ENCODE measurements at places on chromosomes 12 and 14. TPM values are rescaled to one million over a fixed set of nuclear protein-coding genes. Genes with fewer than 3 reads are reported as not detected.

The NINJ2 gene
- 0.38 TPM for total RNA-seq

The FSCB gene
- not detected for total RNA-seq

The FBRSL1 gene
- 43.3 TPM for total RNA-seq

The OR10G3 gene
- not detected for total RNA-seq

The GPD1 gene
- 6.2 TPM for total RNA-seq

The SOAT2 gene
- 0.09 TPM for total RNA-seq

The TPH2 gene
- not detected for total RNA-seq

The SDR39U1 gene
- total RNA-seq: 31.1 TPM

The CRY1 gene
- 8.0 TPM for total RNA-seq

The YARS2 gene
- total RNA-seq: 4.6 TPM

The JDP2 gene
- 9.3 TPM for total RNA-seq

The IPO8 gene
- total RNA-seq: 30.9 TPM

The CLEC9A gene
- not detected for total RNA-seq

The TOMM20L gene
- total RNA-seq: not detected

The GLIPR1L1 gene
- total RNA-seq: not detected

The GNB3 gene
- total RNA-seq: 1.3 TPM

The MGP gene
- 31.9 TPM for total RNA-seq

The GDF11 gene
- 0.91 TPM for total RNA-seq

The AMHR2 gene
- 1.7 TPM for total RNA-seq

The CCDC196 gene
- 0.43 TPM for total RNA-seq

The KRT73 gene
- not detected for total RNA-seq

The FAM90A1 gene
- total RNA-seq: 0.55 TPM

The GRIP1 gene
- 5.1 TPM for total RNA-seq

The PLXNC1 gene
- 2.5 TPM for total RNA-seq

The BICDL1 gene
- total RNA-seq: 8.0 TPM

The RERG gene
- total RNA-seq: 5.6 TPM

The SLC10A1 gene
- not detected for total RNA-seq

The ZBTB42 gene
- 8.5 TPM for total RNA-seq

The SLC17A8 gene
- total RNA-seq: not detected

The DPY19L2 gene
- 3.4 TPM for total RNA-seq

The LALBA gene
- total RNA-seq: not detected

The DACT1 gene
- total RNA-seq: 0.69 TPM

The ADSS1 gene
- 4.1 TPM for total RNA-seq

The IPO4 gene
- total RNA-seq: 62.0 TPM

The DPPA3 gene
- not detected for total RNA-seq

The SERPINA6 gene
- 17.4 TPM for total RNA-seq

Measured in pancreas (tissue), 10 donors.